Choroid plexus epithelial cell (primary cell): ENCODE measurements at places on chromosomes 1 and 21.

DNA sequence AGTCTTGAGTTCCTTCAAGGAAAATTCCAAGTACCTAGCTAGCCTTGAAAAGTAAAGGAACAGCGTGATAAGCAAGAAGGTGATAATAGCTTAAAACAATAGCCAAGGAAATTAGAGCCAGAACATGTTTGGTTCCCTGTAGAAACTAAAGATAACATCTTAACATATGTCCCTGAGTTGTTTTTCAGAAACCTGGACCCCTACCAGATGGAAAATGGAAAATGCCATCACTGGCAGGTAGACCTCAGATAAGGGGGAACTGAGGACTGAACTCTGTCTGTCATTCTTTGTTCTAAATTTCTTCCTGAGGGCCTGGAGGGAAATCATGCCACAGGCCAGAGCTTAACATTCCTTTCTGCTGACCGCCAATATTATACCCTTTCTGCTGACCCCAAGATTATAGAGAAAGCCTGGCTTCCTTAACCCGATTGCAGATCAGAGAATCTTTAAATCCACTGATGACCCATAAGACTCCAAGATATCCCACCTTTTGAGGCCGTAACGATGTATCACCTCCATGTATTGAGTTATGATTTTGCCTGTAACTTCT is 23.4 kb downstream of the CNIH3 start:
- no peak for DNase-seq

GRCh38 chr1:163161337-163161736 is 41.4 kb downstream of the RGS5 start:
- no peak for DNase-seq

DNA sequence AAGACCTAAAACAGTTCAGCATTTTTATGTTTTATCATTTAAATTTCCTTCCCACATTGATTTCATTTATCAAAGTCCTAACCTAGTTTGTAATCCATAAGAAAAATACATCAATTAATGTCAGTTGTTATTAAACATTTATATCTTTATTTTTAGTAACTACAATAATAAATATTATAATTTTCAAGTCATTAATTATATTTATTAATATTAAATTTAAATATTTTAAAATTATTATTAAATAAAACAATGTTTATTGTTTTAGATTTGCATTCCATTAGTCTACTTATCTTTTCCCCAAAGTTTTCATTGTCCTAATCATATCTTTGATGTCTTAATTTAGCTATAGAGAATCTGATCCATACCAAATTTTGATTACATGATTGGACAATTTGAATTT is 368.9 kb downstream of the PLA2G4A start:
- DNase-seq, result no peak

- no peak for DNase-seq
These were observed 169.3 kb upstream of the NR5A2 start for GRCh38 chr1:199858171-199858570.

DNA sequence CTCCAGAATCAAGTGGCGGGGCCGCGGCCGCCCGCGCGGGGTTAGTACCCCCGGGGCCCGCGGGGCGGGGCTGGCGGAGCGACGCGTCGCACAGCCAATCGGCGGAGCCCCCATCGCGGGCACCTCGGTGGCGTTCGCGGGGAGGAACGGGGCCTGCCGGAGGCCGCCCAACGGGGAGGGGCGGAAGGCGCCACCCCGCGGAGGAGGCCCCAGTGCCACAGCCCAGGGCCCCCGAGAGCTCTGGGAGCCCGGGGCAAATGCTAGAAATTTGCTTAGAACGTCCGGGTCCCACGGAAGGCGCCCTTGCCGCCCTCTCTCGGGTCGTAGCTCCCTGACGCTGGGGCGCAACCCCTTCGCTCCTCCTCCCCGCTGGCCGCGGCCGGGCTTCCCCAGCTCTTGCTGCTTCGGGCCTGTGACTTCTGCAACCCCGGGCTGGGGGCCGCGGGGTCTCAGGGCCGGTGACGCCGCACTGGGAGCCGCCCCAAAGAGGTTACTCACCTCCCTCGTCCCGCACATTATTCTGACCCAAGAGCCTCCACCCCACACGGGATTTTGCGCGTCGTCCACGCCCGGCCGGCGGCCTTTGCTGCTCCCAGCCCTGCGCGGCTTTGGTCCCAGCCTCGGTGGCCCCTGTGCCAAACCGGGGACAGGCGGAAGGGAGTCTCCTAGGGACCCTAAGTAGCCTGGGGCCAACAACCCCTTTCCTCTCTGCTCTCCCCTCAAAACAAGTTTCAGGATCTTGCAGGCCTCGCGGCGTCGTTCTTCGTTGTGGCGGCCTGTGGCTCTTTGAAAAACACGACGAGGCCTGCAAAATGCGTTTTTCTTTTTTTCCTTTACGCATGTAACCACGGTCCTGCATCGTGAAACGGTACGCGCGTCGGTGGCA is at the start of gene RUNX3:
TSS of gene RUNX3 (minus strand) at position 17 of the 886 bp plus-strand sequence. CDS start 408 bp downstream, outside the sequence.
- no peak for DNase-seq

DNA sequence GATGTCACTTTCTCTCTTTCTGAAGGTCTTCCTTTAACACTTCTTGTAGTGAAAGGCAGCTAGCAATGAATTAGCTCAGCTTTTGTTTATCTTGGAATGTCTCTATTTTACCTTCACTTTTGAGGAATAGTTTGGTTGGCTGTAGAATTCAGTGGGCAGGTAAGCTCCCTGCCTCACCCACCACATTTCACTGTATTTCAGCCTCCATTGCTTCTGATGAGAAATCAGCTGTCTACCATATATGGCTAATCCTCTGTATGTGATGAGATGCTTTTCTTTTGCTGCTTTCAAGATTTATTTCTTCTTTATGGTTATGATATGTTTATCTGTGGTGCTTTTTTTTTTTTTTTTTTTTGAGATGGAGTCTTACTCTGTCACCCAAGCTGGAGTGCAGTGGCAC is 70.1 kb downstream of the MRPL39 start:
- no peak for DNase-seq

GRCh38 chr1:51058858-51059257 is 43.2 kb upstream of the C1orf185 start:
- DNase-seq, result peak; percentile 48

DNA sequence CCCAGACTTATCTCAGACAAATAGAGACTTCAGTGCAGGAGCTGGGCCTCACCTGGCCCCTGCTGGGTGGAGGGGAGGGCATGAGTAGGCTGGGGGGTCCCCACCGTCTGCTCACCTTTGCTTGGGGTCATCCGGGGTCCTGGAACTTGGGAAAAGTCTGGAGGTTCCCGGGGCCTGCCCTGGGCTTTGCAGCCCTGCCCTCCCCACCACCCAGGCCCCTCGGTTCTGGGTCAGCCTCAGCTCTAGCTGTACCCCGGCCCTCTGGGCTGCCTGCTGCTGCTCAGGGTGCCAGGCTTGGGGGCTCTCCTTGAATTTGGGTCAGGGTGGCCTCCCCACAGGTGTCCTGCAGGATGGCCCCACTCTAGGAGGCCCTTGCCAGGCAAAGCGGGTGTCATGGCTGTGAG is 2.4 kb upstream of the TMEM52 start:
- no peak for DNase-seq
